ENCODE measurements at places on chromosomes 5 and 9.

GRCh38 chr5:175921061-175921730 lies 46.9 kb downstream of the THOC3 start:
- no peak for DNase-seq

GRCh38 chr9:130962418-130963316 lies 23.6 kb upstream of the FIBCD1 start:
- no peak for DNase-seq

GRCh38 chr9:114989600-114990410 lies 59.4 kb upstream of the TNFSF8 start:
- DNase-seq, result no peak

DNA sequence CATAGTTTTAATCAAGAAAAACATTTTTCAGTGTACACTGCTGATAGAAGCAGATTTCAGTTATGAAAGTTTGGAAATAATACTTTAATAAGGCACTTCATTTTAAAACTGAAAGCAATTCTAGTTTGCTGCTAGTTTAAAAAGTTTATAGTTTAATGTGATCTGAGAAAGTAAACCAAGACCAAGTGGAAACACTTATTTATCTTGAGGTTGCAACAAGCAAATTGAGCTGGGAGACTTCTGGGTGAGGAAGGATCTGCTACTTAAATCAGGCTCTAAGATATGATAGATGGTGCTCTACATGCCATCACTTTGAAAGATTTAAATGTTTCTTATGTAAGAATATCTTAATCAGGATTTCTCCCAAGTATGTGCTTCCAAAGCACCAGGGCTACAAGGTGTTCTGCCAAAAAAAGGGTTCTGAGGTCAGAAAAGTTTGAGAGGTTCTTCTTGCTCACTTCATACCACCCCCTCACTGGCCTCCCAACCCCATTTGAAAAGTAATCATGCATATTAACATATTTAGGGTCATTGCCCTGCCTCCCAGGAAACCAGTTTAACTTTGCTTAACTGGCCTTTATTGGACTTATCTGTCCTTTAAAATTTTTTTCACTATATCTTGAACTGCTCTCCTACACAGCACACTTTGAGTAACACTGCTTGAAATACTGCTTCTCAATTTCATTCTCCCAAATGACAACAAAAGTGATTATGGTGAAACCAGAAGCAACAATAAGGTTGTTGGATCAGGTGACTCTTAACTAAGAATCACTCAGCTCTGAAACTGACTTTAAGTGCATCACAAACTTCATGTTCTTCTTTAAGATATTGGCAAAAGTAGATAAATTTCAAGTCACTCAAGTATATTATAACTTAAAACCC lies 15.5 kb downstream of the SLC44A1 start:
- no peak for DNase-seq

DNA sequence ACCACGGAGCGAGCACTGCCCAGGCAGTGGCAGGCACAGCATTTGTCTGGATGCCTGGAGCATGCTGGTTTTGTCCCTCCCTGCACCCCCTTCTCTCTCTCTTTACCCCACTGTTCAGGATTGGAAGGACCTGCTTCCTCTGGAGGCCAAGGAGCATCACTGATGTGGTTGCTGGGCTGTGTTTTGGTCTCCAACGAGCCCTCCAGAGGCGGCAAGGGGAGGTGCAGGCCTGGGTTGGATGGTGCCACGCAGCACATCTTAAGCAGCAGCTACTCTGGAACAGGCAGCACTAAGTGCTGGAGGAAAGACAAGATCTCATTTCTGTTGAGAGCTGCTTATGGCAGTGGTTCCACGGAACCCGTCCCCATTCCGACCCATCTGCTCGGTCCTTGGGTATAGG lies 139.6 kb downstream of the CMYA5 start:
- peak; percentile 44 for DNase-seq

- DNase-seq, result no peak
Measured at GRCh38 chr5:34854459-34855174, 15.7 kb downstream of the TTC23L start.

GRCh38 chr9:130265431-130266235 lies at the start of gene HMCN2:
TSS of gene HMCN2 (plus strand) at chr9:130265760. CDS start at chr9:130265879, 119 bp downstream.
- peak; percentile 45 for DNase-seq

DNA sequence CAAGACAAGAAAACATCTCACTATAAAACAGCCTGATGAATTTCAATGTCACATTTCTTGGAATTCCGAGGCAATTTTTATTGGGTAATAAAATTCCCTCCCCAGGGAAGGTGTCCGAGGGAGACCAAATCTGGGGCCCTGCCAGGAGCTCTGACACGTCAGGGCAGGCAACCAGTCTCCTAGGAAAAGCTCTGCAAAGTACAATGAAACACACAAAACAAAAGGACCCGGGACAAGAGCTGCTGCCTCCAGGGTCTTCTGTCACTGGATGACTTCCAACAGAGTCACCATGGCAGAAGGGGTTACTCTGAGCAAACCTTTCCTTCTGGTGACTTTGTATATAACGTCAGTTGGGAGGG lies 50.8 kb downstream of the SAXO1 start:
- DNase-seq, result no peak

GRCh38 chr9:134743853-134744252 lies 102.2 kb downstream of the COL5A1 start:
- no peak for DNase-seq

DNA sequence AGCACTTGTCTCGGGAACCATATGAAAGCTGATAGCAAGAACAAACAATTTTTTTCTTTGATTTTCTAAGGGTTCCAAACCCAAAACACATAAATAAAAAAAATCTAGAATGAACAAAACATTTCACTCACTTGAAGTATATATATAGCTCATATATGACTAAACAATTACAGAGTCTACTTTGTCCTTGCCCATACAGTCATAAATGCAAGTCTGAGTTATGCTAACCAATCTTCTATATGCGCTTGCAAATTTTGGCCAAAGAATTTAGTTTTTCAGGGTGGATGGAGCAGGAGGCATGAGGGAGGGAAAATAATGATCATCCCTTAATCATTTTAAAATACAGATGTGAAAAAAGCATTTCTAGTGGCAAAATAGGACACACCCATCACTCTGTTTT lies 370.1 kb downstream of the BNC2 start:
- DNase-seq, result no peak

- no peak for DNase-seq
Measured at GRCh38 chr5:124746916-124747790, 714 bp upstream of the ZNF608 start.

DNA sequence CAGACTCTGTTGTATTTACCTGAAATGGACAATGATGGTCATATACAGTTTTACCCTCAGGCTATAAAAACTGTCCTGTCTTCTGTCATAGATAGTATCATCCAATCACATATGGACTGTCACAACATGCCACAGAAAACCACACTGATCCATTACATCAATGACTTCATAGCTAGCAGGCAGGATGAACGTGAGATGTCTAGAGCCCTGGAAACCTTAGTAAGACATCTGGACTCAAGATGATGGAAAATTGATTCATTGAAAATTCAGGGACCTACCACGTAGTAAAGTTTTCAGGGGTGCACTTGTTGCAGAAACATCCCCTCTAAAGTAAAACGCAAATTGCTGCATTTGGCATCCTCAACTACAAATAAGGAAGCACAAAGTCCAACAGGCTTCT lies 284.4 kb upstream of the RGMB start:
- DNase-seq, result no peak

GRCh38 chr9:16642421-16643109 lies 227.9 kb downstream of the BNC2 start:
- DNase-seq, result peak; percentile 52

DNA sequence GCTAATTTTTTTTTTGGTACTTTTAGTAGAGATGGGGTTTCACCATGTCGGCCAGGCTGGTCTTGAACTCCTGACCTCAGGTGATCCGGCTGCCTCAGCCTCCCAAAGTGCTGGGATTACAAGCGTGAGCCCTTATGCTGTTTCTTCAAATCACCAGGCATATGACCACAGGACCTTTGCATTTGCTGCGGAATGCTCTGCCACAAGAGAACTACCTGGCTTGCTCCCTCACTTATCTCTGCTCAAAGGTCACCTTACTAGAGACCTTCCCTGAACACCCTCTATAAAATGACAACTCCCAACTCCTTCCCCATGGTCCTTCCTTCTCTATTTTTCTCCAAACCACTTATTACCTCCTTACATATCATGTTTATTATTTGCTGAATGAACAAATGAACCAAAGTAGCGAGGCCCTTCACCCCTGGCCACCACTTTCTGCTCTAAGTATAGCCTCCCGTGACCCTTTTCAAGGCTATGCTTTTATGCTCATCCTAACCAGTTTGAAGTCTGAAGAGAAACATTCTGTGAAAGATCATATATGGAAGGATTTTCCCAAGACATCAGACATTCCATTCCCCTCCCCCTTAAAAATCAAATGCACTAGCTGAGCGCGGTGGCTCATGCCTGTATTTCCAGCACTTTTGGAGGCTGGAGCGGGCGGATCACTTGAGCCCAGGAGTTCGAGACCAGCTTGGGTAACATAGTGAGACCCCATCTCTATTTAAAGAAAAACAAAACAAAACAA lies 1.3 kb downstream of the ZER1 start:
- no peak for DNase-seq

GRCh38 chr5:36276864-36277263 lies 24.8 kb downstream of the RANBP3L start:
- DNase-seq, result no peak

GRCh38 chr9:122128969-122129343 lies 30.6 kb downstream of the NDUFA8 start:
- no peak for DNase-seq

- DNase-seq, result no peak
Measured at GRCh38 chr5:151154931-151155774, 2.4 kb downstream of the ANXA6 start.

- DNase-seq, result no peak
Measured at GRCh38 chr5:133696782-133697507, 84.6 kb upstream of the FSTL4 start.
